HTR-8/SVneo (cell line): ENCODE measurements at places on chromosomes 13 and 19.
A peak's percentile ranks its signal among the peaks of the same experiment; 100 is the strongest.

DNA sequence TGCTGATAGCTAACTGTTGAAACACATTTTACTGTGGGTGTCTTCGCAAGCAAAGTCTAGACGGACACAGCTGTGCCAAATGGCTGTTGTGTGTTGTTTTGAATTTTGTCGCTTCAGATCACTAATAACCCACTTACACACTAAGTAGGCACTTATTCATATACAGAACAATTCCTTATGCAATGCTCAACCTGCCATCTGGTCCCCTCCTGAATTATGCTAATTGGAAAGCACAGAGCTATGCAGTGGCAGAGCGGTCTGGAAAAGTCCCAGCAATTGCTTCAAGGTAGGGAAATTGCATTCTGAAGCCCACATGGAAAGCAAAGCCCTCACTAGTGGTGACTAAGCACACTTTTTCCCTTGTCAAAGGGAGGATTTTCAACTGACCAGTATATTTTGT, 69.9 kb downstream of the C13orf42 start:
- no peak for DNase-seq

GRCh38 chr19:50181121-50181520, 18.0 kb upstream of the IZUMO2 start:
- no peak for DNase-seq

DNA sequence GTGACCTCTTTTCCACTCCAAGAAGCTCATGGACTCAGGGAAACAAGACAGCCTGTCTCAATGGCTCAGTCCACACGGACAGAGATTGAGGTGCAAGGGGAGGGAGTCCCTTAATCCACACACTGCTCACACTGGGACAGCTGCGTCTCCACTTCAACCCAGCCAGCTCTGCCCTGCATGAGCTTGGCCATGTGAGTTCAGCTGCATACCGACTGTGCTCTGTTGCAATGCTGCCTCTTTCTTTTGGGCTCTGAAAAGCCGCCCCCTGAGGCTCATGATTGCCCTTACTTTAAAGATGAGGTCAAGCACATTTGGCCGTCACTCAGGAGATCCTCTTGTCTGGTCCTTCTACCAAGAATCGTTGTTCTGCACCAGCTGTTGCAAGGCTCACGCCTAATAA, 64.8 kb upstream of the KCTD15 start:
- no peak for DNase-seq

GRCh38 chr13:30918662-30919405, 12.8 kb downstream of the MEDAG start:
- DNase-seq, result no peak

- DNase-seq, result no peak
Measured at GRCh38 chr13:89862691-89863036, 1484.8 kb upstream of the MIR17HG start.

DNA sequence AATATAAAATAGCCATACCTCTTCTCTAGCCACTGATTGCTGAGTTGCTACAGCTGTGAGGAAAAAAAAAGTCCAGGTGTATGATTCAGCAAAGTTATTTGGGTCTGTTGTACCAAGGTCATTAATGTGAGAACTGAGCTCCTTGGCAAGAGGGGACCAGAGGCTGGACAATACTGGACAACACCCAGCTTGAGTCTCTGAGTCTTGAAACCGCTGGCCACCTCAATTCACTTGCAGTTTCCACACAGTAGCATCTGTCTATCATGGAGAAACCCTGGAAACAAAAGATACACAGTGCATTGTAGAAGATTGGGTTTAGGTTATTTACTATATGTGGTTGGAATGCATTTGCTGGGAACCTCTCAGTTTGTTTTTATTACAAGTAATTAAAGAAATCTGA, 60.4 kb downstream of the WDFY2 start:
- DNase-seq, result no peak

- DNase-seq, result no peak
Measured at GRCh38 chr13:59345311-59345710, 818.4 kb downstream of the DIAPH3 start.

- DNase-seq, result no peak
Measured at GRCh38 chr13:65613004-65613403, 1617.1 kb downstream of the PCDH9 start.

DNA sequence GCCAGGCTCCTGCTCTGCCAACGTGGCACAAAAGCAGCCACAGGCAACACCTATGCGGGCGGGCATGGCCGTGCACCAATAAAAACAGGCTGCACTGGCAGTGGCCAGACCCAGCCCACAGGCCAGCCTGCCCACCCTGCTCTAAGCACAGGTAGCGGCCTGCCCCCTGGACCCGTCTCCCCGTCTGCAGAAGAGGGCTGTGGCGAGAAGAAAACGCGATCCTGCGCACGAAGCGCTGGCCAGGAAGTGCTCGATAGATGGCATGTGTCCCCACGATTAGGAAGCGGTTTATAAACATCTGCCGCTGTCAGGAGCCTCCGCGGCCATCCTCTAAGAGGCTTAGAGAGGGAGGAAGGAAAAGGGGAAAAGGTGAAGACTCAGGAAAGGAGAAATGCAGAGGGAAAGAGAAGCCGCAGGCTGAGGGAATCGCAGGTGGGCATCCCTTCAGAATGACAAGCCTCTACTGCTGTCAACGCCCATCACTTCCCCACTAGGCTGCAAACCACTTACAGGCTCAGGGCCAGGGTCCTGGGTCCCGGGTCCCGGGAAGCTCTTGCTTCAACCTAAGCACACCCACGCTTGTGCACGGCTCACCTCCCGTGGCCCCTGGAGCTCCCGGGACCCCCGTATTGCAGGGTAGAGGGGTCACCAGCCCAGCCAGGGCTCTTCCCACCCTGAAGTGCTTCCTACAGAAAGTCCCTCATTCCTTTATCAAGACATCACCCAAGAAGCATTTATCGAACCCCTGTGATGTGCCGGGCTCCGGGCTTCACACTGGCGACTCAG, 10.5 kb downstream of the MLLT1 start:
- no peak for DNase-seq

DNA sequence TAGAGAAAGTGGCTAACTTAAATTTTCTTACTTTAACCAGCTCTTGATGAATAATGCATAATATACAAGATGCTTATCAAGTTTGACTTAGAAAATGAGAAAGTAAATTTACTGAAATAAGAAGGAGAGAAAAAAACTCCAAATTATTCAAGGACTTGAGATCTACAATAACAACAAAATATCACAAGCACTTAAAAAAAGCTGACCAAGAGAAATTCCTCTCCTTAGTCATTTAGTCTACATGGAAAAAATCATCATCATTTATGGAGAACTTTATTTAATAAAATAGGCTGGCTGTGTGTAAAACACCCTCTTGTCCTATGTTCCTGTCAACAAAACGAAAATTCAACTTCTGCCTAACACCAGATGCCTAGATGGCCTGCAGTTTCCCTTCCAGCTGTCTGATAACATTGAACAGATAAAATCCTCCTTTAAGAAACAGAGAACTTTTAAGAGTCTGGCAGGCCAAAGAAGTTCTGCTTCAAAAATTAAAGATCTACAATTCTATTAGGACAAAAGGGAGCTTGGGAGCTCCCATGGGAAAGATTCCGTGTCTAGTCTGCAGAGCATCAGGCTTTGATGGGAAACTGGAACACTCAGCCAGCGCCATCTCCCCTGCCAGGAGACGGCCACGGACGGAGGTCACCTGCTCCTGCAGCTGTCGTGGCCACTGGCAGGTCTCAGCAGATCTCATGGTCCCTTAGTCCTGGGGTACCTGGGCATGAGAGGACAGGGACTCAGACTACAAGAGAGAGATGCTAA, 37.9 kb upstream of the ATP11A start:
- no peak for DNase-seq

DNA sequence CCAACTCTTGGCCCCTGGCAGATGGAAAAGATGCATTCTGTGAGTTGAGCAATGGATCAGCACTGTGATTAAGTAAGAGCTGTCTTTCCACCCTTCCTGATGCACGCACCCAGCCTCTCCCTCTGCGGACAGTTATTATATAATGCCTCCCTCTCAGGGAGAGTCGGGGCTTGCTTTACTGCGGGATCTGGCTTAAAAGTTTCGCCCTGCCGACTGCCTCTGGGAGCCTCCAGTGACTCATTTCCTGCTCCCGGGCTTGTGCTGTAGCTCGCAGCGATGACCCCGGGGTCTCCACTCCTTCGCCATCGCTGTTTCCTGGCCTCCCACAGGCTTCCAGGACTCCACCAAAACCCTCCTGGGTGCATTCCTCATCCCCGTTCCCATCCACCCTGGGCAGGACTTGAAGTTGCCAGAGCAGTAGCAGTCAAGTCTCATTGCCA, 107.4 kb upstream of the SLC7A1 start:
- peak; percentile 77 for DNase-seq

DNA sequence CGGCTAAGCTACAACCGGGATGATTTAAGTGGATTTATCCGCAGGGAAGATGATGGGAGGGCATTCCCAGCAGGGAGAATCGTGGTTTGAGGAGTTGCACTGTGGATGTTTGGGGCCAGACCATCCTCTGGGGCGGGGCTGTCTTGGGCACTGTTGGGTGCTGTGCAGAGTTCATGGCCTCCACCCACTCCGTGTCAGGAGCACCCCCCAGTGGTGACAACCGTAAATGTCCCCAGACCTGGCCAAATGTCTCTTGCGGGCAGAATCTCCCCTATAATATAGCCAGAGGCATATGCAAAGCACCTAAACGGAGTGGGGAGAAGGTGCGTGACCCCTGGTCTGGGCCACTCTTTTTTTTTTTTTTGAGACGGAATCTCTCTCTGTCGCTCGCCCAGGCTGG, 40.2 kb downstream of the SMIM24 start:
- no peak for DNase-seq
